ENCODE measurements at places on chromosomes 13 and 19.

GRCh38 chr19:19160461-19161035 is 9.5 kb downstream of the MEF2B start:
- no peak for DNase-seq

DNA sequence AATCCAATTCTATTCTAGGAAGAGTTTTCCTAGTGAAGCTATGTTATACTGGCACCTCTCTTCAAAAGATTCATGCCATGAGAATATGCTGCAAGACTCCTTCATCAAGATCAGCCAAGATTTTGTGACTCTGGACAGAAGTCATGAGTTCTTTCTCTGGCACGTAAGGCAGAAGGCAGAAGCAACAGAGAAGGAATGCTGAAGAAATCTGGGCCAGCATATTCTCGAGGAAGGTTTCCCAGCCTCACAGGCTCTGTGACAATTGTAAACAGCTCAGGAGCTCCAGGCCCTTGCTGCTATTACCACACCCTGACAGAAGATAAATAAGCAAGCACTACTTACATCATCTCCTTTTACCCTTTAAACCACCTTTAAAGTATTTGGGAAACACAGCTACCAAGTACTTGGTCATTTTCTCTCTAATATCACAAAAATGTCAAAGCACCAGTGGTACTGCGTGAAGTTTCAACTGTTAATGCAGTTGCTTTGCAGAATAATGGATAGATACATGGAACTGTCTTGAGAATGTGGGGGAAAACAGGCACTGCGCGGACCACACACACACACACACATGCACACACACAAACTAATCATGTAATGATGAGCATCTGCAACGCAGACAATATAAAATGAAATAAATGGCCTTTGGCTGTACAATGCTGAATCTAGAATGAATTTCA is 55.4 kb downstream of the INTS6 start:
- DNase-seq, result peak; percentile 7

- DNase-seq, result peak; percentile 94
Observed at GRCh38 chr19:1028062-1028926, 1.9 kb downstream of the CNN2 start.

- DNase-seq, result no peak
Observed at GRCh38 chr13:98399756-98400155, 177.2 kb downstream of the STK24 start.

DNA sequence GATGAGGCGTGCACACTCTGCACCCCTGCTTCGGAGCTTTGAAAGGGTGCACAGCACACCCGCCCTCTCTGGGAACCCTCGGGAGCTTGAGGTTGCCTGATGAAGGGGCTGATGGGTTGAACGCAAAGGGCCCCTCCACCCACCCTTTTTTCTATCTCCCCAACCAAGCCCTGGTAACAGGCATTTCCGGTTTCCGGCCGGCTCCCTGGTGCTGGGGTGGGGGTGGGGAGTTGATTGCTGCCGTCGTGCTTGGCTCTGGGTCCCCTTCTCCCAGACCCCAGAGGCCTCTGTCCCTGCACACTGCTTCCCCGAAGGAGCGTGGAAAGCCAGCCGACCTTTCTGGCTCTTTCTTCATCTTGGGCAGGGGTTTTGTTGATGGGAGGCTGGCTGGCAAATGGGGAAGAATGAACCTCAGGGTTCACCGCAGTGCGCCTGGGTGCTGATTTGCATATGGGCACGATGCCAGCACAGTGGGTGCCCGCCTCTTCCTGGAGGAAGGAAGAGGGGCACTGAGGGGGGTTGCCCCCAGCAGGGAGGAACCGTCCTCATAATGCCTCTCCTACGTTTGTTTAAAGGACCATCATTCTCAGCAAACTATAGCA is 29.1 kb downstream of the VAV1 start:
- peak; percentile 8 for DNase-seq

DNA sequence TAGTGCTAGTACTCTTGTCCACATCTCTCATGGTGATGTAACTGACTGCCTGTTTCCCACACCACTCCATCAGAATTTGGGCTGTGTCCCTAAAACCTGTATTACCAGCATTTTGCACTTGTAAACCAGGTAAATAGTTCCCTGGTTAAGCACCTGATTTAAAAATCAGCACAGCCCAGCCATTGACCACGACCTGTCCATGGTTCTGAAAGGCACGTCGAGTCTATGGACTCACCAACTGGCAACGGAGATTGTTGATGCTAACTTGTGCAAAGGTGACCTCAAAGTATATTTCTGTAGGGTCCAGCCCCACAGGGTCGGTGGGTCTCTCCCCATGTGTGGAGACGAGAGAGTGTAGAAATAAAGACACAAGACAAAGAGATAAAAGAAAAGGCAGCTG is 46.7 kb upstream of the ZNF835 start:
- DNase-seq, result no peak

DNA sequence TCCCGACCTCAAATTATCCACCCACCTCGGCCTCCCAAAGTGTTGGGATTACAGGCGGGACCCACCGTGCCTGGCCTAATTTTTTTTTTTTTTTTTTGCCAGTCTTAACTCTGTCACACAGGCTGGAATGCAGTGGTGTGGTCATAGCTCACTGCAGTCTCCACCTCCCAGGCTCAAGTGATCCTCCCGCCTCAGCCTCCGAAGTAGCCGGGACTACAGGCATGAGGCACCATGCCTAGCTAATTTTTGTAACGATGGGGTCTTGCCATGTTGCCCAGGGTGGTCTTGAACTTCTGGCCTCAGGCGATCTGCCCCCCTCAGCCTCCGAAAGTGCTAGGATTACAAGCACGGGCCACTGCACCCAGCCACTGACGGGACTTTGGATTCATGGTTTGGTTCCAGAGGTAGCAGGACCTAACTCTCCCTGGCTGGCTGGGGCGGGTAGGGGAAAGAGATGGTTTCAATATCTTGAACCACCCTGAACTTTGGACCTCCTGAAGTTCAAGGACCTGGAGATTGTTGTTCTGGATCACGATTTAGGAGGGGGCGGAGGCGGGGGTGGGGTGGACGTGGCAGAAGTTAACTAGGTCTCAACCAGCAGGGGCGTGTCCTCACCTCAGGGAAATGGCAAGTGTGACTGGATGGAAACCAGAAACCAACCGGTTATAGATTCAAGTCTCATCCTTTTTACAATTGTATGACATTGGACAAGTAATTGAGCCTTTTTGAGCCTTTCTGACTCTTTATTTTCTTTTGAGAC is 40.8 kb downstream of the IER2 start:
- DNase-seq, result no peak

- DNase-seq, result no peak
Observed at GRCh38 chr19:19204181-19204580, 967 bp upstream of the NR2C2AP start.

GRCh38 chr13:90868321-90868920 is 479.1 kb upstream of the MIR17HG start:
- peak; percentile 4 for DNase-seq

DNA sequence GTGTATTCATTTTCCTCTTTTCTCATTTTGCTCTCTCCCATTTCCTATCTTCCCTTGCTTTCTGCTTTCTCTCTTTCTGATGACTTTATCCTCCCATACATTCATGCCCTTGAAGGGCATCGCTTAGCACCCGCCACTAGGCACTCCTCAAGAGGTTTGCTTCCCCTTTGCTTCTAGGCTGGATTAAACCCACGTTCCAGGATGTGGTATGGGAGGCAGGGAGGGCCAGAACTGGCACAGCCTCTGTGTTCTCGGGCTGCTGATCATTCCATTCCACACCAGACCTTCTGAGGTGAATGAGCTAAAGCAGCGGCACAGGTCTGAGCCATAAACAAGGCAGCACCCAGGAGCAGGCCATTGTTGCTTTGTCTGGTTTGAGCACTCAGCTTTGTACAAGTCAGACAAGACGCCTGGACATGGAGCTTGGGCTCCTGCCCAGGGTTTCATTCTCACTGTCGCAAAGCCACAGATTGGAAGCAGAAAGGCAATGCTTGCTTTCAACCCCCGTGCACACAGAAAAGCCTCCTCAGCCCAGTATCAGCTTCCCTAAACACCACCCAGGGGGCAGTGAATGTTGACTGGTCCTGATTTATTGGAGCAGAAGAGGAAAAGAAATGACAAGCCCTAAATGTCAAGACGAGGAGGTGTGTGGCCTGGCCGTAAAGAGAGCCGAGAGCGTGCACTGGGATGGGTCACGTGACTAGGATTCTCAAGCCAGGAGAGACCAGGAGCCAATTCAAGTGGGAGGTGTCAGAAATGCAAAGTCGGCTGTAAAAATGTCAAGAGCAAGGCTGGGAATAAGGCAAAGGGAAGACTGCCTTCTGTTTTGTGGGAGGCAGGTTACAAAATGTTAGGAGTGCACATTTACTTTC is 218.0 kb upstream of the SERP2 start:
- no peak for DNase-seq

DNA sequence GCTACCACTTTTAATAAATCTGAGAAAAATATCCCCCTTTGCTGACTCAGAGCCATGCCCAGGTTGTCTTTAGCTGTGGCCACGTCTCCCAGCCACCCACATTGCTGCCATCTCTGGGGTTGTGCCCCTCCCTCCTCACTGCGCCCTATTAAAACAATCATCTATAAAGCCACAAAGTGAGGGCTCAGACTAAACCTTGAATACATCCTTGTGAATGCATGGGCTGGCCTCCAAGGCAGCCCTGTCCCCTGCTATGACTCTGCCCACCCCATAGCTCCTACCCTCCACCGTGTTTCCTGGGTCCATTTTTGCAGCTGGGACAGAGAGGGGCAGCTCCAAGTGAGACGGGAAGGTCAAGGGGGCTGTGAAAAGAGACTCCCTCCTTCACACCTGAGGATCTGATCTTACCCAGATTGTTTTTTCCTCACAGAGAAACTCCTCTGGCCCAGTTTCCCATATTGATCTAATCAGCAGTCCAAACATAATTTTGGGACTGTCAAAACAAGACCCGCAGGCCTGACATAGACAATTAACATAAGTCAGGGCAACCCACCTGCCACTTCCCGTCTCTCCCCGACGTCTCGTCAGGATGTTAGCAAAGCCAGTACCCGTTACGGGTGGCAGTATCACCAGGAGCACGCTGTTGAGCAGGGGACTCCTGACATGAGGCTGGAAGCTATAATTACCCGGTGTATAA is 199.0 kb downstream of the KATNAL1 start:
- no peak for DNase-seq

GRCh38 chr13:51957377-51958216 is 53.7 kb downstream of the ATP7B start:
- no peak for DNase-seq

- DNase-seq, result no peak
Observed at GRCh38 chr19:35629332-35629633, 447 bp downstream of the RBM42 start.

DNA sequence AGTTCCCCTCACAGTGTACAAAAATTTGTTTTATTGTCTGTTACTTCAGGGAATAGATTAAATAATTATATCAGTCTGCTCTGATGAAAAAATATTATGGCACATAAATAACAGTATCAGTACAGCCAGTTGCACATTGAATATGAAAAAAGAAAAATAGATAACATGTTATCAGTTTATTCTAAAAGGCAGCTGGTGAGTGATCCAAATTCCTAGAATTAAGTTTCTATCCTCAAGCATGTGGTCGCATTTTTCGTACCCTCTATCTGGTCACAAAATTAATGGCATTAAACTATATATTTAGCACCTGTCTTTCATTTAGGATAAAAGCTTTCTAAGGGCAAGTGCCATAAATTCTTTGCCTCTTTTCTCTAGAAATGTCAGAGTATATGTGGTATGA is 944.8 kb upstream of the PCDH9 start:
- DNase-seq, result no peak

DNA sequence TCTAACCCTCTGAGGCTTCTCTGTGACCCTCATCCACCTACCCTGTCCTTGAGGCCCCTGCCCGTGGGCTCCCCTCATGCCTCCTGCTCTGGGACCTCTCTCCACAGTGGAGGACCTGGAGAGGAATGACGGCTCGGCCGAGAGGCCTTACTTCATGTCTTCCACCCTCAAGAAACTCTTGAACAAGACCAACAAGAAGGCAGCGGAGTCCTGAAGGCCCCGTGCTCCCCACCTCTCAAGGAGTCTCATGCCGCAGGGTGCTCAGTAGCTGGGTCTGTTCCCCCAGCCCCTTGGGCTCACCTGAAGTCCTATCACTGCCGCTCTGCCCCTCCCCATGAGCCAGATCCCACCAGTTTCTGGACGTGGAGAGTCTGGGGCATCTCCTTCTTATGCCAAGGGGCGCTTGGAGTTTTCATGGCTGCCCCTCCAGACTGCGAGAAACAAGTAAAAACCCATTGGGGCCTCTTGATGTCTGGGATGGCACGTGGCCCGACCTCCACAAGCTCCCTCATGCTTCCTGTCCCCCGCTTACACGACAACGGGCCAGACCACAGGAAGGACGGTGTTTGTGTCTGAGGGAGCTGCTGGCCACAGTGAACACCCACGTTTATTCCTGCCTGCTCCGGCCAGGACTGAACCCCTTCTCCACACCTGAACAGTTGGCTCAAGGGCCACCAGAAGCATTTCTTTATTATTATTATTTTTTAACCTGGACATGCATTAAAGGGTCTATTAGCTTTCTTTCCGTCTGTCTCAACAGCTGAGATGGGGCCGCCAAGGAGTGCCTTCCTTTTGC is 10.8 kb upstream of the ILF3 start:
- DNase-seq, result no peak

DNA sequence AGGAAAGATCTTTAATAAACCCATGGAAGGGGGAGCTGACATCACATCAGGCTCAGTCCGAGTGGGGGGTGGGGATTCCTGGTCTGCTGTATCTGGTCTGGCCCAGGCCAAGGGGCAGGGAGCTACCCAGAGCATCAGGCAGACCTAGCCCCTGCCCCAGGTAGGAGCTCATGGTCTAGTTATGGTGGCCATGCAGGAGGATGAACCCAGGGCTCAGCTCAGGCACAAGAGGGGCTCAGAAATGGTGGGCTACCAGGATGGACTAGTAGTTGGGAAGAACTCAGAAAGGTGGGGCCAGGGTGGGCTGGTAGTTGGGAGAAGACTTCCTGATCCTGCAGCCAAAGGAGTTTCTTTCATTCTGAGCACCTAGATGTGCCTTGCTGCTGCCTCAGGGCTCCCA is 14.3 kb downstream of the VSTM2B start:
- DNase-seq, result no peak

GRCh38 chr13:99980824-99981734 is 505 bp upstream of the ZIC2 start:
- DNase-seq, result peak; percentile 54

DNA sequence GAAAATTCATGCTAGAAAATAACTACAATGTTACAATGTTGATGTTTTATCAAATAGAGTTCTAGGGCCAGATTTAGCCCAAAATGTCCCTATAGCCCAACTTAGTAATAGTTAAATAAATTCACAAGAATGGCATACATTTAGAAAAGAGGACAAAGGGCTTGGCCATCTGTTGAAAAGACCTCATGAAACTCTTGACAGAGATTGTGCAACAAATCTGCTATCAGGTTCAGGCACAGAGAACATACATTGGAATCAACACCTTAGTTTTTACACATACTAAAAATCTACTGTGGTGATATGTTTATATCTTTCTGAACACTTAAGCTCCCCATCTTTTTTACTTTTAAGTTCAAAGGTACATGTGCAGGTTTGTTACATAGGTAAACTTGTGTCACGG is 298.3 kb upstream of the DACH1 start:
- DNase-seq, result no peak

DNA sequence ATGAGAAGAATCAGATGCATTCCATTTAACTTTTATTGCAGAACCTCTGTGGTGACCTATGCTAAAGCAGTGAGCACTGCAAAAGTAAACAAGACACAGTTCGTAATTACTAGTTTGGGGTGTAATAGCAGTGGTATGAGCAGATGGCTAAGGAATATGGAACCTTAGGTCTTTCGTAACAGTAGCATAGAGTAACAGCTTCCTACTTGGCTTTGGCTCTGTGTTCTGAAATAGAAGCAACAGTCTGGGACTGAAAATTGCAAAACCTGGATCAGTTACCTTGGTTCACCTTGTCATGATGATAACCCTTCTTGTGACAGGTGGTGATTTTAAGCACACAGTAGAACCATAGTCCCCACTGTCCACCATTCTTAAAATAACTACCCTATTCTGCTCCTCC is 303.4 kb downstream of the GPC6 start:
- DNase-seq, result no peak

Measured in M059J (cell line).